Inflammatory macrophage treated with lipopolysaccharide for 1 hour (primary cell): ENCODE measurements at places on chromosomes 4 and X.

- no peak for DNase-seq
These were observed 150.0 kb downstream of the SPOCK3 start for GRCh38 chr4:167084321-167084720.

GRCh38 chr4:141339966-141340365 is 119.3 kb downstream of the ZNF330 start:
- no peak for DNase-seq

GRCh38 chr4:87510747-87511146 is 18.4 kb downstream of the SPARCL1 start:
- DNase-seq = no peak

- no peak for DNase-seq
These were observed 87.4 kb upstream of the MID1 start for GRCh38 chrX:10707773-10708172.

GRCh38 chrX:70033348-70034051 is 16.2 kb downstream of the AWAT2 start:
- peak; percentile 4 for DNase-seq
